Left ventricle myocardium superior (tissue), 1 donor: ENCODE measurements at places on chromosomes 4 and X. TPM values are rescaled to one million over a fixed set of nuclear protein-coding genes. Genes with fewer than 3 reads are reported as not detected.
A peak's percentile ranks its signal among the peaks of the same experiment; 100 is the strongest.

- no peak for DNase-seq
These were observed 153.5 kb downstream of the STK32B start for GRCh38 chr4:5204781-5205180.

The VSIG1 gene
- total RNA-seq, result not detected

DNA sequence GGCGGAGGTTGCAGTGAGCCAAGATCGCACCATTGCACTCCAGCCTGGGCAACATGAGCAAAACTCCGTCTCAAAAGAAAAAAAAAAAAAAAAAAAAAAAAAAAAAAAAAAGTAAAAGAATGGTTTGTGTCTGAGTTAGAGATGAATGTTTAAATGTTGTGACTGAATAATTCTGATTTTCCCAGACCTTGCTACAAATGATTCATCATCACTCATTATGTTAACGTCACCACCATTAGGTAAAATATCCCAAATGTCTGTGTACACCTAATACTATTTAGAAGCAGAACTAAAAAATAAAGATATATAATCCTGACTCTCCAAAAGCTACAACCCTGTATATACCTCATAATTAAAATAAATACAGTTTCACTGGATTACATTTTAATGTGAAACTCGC lies 70.8 kb downstream of the HHIP start:
- no peak for DNase-seq

DNA sequence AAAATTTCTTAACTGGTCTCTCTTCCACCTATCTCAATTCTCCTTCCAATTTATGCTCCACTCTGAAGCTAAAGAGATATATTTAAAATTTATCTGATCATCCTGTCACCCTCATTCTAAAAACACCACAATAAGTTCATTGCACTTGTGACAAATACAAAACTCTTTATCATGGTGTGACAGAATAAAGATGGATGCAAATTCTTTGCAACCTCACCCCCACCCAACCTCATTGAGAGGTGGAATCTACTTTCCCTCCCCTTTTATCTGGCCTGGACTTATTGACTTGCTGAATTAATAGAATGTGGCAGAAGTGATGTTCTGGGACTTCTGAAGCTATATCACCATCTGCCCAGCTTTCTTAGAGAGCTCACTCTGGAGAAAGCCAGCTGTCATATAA lies 46.5 kb downstream of the IDS start:
- DNase-seq, result no peak

- peak; percentile 40 for DNase-seq
These were observed 313.6 kb upstream of the DDX53 start for GRCh38 chrX:22686138-22686541.

DNA sequence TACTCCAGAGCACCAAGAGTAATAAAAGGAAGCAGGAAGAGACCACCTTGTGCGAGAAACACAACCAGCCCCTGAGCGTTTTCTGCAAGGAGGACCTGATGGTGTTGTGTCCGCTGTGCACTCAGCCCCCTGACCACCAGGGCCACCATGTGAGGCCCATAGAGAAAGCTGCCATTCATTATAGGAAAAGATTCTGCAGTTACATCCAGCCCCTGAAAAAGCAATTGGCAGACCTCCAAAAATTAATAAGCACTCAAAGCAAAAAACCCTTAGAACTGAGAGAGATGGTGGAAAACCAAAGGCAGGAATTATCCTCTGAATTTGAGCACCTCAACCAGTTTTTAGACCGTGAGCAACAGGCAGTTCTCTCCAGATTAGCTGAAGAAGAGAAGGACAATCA lies 5.7 kb downstream of the TRIM75 start:
- no peak for DNase-seq

GRCh38 chr4:105605493-105605892 lies 53.1 kb downstream of the ARHGEF38 start:
- no peak for DNase-seq

The MAGEA12 gene
- not detected for total RNA-seq

DNA sequence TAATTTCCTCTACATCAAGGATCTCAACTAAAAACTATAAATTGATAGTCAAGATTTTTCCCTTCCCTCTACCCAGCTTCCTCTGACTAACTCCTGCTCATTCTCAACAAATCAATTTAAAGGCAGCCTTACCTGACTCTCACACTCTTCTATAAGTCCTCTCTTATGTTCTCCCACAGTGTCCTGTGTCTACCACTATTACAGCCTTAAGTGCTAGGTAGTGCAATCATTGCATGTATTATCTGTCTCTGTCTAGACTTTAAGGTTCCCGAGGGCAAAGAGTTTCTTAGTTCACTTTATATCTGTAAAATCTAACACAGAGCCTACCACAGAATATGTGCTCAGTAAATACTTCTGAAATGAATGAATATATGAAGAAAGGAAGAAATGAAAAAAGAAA lies 123.7 kb downstream of the BTC start:
- DNase-seq, result no peak

DNA sequence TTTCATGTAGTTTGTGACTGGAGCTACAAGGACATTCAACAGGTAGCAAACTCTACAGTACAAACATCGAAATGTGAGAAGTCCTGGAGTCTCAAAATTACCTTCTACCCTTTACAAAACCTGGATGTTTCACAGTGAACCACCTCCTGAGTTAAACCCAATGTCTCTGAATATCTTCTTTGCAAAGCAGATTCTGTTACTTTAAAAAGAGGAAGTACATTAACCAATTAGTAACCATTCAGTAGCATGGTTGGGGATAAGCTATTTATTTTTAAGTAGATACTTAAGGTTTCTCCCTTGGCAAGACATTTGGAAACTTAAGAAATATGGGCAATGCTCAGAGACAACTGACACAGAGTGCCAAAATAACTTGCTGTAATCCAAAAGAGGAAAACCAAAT lies 371.9 kb upstream of the NWD2 start:
- DNase-seq, result no peak

The SLC9A7 gene
- total RNA-seq, result 4.6 TPM

DNA sequence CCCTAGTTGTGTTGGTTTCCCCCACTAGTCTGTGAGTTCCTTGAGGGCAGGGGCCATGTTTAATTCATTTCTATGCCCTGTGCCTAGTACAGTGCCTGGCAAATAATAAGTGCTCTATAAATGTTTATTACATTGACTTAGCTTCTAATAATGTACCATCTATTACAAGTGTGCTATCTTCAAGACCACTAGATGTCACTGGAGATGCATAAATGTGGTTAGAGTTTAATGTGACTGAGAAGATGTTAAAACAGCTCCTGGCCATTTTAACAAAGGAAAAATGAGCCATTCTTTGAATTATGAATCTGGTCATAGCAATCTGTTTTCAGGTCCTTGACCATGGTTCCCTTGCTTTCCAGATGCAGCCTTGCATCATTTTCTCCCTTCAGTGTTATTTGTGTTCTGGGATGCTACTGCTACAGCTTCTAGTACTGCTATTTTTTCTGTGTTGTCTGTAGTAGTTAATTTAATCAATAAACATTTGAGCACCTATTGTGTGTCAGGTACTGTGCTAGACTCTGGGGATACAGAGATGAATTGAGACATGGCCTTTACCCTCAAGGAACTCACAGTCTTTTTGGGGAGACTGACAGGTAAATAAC lies 43.2 kb downstream of the SLC9A6 start:
- DNase-seq, result no peak

GRCh38 chrX:124033821-124034220 lies 72.3 kb downstream of the STAG2 start:
- DNase-seq, result no peak
